Activated CD8-positive, alpha-beta T cell treated with anti-CD3 and anti-CD28 coated beads, Interleukin-2, amount 10 ng/mL, durations not matched to agents 7 days and 5 days (primary cell): ENCODE measurements at places on chromosomes 11 and 22. TPM values are rescaled to one million over a fixed set of nuclear protein-coding genes. Genes with fewer than 3 reads are reported as not detected.

DNA sequence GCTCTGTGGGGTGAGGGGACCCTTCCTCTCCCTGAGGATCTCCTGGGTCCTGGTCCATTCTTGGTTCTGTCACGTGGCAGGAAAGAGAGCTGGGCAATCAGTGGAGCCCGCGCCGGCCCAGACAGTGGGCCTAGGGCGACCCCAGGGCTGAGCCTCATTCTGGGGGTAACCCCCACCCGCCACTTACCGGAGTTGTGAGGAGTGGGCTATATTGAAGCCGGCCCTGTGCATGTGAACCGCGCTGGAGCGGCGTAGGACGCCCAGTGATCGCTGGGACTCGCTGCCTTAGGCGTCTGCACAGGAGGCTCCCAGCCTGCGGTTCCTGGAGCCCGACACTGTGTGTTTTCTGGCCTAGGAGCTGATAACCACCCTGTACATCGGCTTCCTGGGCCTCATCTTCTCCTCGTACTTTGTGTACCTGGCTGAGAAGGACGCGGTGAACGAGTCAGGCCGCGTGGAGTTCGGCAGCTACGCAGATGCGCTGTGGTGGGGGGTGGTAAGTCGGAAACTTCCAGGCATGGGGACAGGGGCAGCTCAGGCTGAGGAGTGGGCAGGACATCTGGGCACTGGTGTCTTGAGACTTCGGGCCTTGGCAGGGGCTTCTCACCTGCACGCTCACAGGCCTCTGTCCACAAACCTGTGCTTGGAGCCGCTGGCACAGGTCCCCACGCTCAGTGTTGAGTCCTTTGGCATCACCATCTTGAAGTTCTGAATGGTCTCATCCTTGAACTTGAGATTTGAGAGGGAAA is 127.1 kb downstream of the KCNQ1OT1 start:
- peaks cover 5% of the 10 kb centered on the region for H3K4me1 ChIP-seq
- no peak overlapping the region for H3K4me3 ChIP-seq
- H3K27me3 ChIP-seq: no peaks in the 10 kb centered on the region

- H3K4me3 ChIP-seq: no peak overlapping the region
- peaks cover 4% of the 10 kb centered on the region for H3K27me3 ChIP-seq
- H3K36me3 ChIP-seq: no peaks in the 10 kb centered on the region
Observed at GRCh38 chr11:123272565-123272964, 77.5 kb upstream of the CLMP start.

- no peak for DNase-seq
- H3K27me3 ChIP-seq: no peaks in the 10 kb centered on the region
- no peaks in the 10 kb centered on the region for H3K4me1 ChIP-seq
- no peak overlapping the region for H3K4me3 ChIP-seq
- H3K27ac ChIP-seq: no peak overlapping the region
Observed at GRCh38 chr11:119625206-119625978, 103.6 kb downstream of the NECTIN1 start.

GRCh38 chr11:58286249-58286648 is 18.2 kb upstream of the OR10W1 start:
- no peak for DNase-seq
- no peak overlapping the region for H3K4me3 ChIP-seq
- no peak overlapping the region for H3K27ac ChIP-seq
- no peaks in the 10 kb centered on the region for H3K27me3 ChIP-seq
- H3K4me1 ChIP-seq: no peaks in the 10 kb centered on the region

OR51E2 gene
- total RNA-seq: not detected

TOM1 gene
- total RNA-seq: 22.3 TPM

LRRC51 gene
- 6.9 TPM for total RNA-seq

KCTD14 gene
- 0.47 TPM for total RNA-seq

OR52A1 gene
- not detected for total RNA-seq

FAM83F gene
- 0.03 TPM for total RNA-seq

ZNF214 gene
- not detected for total RNA-seq
